Activated T-helper 17 cell treated with anti-CD3 and anti-CD28 coated beads, Interleukin-2, amount 50 U/mL, for 72 hours (primary cell): ENCODE measurements at places on chromosomes 3 and 15.

DNA sequence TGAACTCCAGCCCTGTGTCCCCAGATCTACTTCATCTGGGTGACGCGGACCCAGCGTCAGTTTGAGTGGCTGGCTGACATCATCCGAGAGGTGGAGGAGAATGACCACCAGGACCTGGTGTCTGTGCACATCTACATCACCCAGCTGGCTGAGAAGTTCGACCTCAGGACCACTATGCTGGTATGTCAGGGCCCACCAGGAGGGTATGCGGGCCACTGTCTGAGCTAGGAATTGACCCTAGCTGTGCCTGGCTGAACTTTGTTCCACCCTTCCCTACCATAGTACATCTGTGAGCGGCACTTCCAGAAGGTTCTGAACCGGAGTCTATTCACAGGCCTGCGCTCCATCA lies 24.3 kb downstream of the SHF start:
- no peaks in the 10 kb centered on the region for H3K27me3 ChIP-seq
- H3K36me3 ChIP-seq: peaks cover 46% of the 10 kb centered on the region
- no peak overlapping the region for H3K4me3 ChIP-seq
- peak overlapping the region; percentile 68 for H3K27ac ChIP-seq
- H3K4me1 ChIP-seq: peaks cover 5% of the 10 kb centered on the region

DNA sequence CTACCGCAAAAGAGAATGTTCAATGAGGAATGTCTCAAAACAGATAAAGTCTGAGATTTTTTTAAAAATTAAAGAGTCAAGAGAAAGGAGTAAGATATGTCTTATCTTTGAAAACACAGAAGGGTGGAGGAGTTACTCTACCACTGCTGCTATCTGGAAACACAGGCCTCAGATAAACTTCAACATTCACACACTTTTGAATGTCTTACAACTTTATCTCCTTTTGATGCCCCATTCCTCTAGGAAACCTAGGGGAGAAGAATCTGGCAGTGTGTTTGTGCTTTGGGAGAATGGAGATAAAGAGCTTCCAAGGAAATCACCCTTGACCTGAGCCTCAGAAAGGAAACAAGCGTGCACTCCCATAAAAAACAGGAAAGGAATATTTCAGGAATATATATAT lies 468.2 kb downstream of the PLOD2 start:
- H3K36me3 ChIP-seq: no peaks in the 10 kb centered on the region
- no peak for ATAC-seq
- H3K27me3 ChIP-seq: no peaks in the 10 kb centered on the region
- no peak overlapping the region for H3K27ac ChIP-seq
- no peak overlapping the region for H3K4me3 ChIP-seq

GRCh38 chr3:108823227-108823626 lies 641 bp downstream of the TRAT1 start:
- H3K4me1 ChIP-seq: peaks cover 35% of the 10 kb centered on the region
- H3K36me3 ChIP-seq: peaks cover 29% of the 10 kb centered on the region
- H3K4me3 ChIP-seq: peak overlapping the region; percentile 91
- no peak for ATAC-seq
- H3K27me3 ChIP-seq: no peaks in the 10 kb centered on the region
- peak overlapping the region; percentile 88 for H3K27ac ChIP-seq

- H3K36me3 ChIP-seq: no peaks in the 10 kb centered on the region
- no peaks in the 10 kb centered on the region for H3K4me1 ChIP-seq
- H3K27ac ChIP-seq: no peak overlapping the region
Measured at GRCh38 chr15:58401276-58401675, 30.5 kb upstream of the LIPC start.

DNA sequence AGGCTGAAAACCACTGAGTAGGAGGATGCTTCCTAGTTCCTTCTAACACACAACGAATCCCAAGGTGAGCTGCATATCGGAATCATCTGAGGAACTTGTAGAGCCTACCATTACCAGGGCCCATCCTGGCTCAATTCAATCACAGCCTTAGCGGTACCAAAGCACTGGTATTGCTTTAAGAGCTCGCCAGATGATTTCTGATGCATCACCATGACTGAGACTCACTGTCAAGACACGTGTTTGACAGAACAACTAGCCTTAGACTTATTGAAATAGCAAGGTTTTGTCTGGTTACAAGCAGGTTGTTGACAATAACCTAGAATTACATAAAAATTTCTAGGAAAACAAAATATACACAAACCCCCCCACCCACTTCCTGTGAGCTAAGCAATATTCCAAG lies 68.5 kb downstream of the CBLB start:
- ATAC-seq: peak; percentile 38
- peaks cover 83% of the 10 kb centered on the region for H3K36me3 ChIP-seq
- H3K27ac ChIP-seq: peak overlapping the region; percentile 38
- peaks cover 39% of the 10 kb centered on the region for H3K4me1 ChIP-seq

- H3K4me3 ChIP-seq: no peak overlapping the region
- no peak for ATAC-seq
- H3K36me3 ChIP-seq: no peaks in the 10 kb centered on the region
- no peak overlapping the region for H3K27ac ChIP-seq
Measured at GRCh38 chr3:161401389-161401788, 30.1 kb upstream of the SPTSSB start.
